Dorsolateral prefrontal cortex (tissue), 122 donors: ENCODE measurements at places on chromosomes 13 and 19. TPM values are rescaled to one million over a fixed set of nuclear protein-coding genes. Genes with fewer than 3 reads are reported as not detected.

DNA sequence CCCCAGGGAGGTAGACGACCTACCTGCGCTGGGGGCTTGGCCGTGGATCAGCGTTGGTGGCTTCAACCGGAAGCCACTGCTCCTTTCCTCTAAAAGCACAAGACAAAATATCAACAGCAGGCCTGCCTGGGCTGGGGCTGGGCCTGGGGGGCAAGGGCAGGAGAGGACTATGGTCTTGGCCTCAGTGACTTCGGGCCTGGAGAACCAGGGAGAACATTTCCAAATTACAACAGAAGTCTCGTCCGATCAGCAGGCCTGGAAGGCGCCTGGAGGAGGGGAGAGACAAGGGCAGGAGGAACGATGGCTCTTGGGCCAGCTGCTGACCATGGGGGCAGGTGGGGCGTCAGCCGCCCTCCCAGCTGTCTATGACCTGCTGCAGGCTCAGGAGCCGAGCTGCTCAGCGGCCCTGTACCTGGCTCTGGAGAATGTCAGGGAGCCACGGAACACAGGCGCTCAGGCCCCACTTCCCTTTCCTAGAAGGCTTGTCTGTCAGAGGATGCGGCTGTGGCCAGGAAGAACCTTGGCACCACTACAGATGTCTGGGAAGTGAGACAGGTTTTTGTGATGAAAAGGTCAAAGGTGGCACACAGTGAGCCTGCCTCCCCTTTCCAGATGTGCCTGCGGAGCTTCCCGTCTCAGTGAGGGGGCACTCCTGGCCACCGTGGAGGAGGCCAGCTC is 19.5 kb downstream of the CAPS start:
- no peak for DNase-seq

- DNase-seq, result no peak
Observed at GRCh38 chr19:3100331-3100730, 6.2 kb downstream of the GNA11 start.

DNA sequence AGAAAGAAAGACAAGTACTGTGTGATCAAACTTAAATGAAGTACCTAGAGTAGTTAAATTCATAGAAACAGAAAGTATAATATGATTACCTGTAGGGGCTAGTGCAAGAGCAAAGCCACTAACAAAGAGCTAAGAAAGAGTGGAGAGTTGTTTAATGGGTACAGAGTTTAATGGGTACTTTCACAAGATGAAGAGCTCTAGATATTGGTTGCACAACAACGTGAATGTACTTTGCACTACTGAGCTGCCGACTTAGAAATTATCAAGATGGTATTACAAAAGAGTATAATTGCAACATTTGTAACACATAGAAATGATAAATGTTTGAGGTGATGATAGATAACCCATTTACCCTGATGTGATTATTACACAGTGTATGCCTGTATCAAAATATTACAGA is 140.3 kb upstream of the GPC6 start:
- DNase-seq, result no peak

DNA sequence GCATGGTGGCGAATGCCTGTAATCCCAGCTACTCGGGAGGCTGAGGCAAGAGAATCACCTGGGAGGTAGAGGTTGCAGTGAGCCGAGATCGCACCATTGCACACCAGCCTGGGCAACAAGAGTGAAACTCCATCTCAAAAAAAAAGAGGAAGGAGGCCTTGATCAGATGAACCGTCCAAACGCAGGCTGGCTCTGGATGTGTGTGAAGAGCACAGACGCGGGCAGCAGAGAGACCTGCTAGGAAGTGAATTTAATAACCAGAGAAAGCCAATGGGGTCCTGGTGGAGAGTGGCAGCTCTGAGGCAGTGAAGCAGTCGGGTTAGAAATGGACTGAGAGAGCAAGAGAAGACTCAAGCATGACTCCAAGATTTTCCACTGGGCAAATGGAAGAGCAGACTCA is 136.5 kb downstream of the RNF17 start:
- no peak for DNase-seq

- no peak for DNase-seq
Observed at GRCh38 chr19:24069905-24070657, 16.9 kb upstream of the ZNF254 start.

DNA sequence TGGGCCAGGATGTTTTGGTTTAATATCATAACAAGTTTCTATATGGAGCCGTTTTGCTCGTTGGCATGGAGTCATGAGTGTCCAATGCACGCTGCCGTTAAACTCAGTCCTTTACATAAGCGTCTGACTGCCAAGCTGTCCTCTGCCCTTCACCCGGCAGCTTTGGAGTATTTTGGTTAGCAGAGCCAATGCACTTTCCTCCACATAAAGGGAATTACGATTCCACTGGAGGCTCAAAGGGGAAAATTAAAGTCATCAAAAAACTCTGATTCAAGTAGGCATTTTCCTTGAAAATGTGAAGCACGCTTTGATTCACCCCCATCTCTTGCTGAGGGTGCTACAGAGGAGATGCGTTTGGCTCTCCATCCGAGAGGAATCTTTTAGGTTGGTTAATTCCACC is 144.4 kb upstream of the ARGLU1 start:
- no peak for DNase-seq

- no peak for DNase-seq
Observed at GRCh38 chr19:31068268-31068667, 281.0 kb downstream of the TSHZ3 start.

GRCh38 chr19:44777715-44778347 is at the start of gene CBLC:
CBLC (plus strand) TSS chr19:44777890; CDS start chr19:44777932, 42 bp downstream.
- no peak for DNase-seq

DNA sequence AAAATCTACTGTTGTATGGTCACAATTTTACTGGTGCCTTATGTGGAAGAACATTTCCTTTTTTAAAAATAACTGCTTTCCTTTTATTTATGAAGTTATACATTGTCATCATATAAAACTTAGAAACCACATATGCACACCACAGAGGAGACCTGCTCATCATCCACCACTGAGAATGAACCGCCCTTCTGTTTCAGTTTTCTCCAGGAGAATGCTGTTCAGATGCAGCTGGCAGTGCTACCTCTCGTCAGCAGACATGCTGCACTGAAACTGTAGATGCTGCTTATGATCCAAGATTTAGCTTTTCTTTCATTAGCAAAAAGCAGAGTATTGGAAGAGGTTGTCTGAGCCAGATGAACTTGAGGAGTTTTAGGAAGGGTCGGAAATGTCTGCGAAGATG is 10.1 kb downstream of the SLC25A15 start:
- DNase-seq, result no peak

DNA sequence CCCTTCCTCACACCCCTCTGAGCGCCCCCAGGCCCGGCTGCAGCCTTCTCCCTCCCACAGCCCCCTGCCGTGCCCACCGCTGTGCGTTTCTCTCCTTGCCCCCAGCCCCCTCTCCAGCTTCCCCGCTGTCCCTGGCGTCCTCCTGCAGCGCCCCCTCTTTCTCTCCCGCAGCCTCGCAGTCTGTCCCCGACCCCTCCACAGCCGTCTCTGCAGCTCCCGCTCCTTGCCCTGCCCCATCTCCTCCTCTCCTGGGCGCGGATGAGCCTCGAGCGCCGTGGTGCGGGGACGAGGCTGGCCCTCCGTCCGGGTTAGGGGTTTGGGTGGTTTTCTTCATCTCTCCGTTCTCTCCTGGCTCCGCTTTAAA is 1.1 kb downstream of the KMT5C start:
- DNase-seq, result no peak

DNA sequence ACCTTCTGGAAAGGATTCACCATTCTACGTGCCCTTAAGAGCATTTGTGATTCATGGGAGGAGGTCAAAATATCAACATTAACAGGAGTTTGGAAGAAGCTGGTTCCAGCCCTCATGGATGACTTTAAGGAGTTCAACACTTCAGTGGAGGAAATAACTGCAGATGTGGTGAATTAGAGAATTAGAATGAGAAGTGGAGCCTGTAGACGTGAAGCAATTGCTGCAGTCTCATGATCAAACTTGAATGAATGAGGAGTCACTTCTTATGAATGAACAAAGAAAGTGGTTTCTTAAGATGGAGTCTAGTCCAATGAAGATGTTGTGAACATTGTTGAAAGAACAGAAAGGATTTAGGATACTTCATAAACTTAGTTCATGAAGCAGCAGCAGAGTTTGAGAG is 129.1 kb downstream of the TNFRSF19 start:
- no peak for DNase-seq

DNA sequence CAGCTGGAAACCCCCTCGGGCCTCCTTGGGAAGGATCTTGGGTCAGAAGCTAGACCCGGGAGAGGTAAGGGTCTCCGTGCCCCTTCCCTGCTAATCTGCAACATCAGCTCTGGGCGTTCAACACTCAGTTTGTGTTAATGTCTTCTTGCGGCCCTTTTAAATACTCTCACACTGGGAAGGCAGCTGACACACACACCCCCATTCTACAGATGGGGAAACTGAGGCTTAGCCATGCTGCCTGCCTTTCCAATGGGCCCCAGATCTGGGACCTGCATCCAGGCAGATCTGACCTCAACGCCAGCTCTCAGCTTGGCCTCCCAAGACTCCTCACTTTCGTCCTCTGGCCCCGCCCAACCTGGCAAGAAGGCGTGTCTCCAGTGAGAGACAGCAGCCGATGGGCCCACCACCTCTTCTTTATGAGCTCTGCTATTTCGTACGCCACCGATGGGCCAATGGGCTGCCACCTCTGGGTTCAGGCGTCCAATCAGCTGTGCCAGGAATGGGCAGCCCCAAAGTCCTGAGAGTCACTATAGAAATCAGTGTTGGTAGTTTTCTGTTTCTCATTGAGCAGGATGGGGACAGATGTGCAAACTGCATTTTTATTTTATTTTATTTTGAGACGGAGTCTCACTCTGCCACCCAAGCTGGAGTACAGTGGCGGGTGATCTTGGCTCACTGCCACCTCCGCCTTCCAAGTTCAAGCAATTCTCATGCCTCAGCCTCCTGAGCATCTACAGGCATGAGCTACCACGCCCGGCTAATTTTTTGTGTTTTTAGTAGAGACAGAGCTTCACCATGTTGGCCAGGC is 43.8 kb downstream of the DNM2 start:
- no peak for DNase-seq

GRCh38 chr19:47663435-47663910 is 49.7 kb upstream of the EHD2 start:
- DNase-seq, result no peak

DNA sequence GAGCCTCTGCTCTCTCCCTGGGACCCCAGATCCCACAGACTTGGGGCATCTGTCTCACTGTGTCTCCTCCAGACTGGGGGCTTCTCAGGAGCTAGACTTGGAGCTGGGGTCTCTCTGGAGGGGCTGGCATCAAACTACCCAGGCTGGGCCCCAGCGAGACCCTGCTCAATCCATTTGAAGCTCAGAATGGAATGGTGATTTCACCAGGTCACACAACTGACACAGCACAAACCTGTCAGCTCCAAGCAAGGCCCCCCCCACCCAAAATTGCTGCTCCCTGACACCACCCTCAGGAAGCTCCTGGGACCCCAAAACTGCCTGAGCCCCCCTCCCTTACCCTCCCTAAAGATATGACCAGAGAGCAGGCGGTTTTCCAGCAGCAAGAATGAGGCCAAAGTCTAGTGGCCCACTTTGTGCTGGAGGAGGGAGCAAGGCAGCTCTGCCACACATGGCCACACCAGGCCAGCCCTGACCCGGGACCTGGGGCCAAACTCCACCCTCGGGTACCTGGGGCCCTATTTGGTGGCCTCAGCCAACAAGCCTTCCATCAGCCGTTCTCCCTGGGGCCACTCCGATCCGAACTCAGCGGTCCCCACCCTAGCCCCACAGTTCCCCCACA is 2.4 kb downstream of the NR2F6 start:
- DNase-seq, result no peak

DNA sequence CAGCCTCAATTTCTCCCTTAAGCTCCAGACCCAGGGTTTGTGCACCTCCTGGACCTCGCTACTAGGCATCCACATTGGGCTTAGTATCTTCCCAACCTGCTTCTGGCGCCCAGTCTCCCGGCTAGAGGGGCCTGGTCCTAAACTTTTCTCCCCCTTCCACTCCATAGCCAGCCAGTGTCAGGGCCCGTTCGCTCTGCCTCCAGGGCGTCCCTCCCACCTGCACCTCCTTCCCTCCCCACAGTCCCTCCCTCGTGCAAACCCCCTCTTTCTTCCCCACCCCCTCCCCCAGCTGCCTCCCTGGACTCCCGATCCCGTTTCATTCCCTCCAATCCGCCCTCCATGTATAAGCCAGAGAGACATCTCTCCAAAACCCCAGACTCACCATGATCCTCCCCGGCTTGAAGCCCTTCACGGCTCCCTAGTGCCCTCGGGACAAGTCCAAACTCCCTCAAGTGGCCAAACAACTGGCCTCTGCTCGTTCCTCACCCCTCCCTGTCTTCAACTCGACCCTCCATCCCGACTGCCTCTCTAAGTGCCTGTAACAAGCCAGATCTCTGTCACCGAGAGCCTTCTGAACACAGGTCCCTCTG is 997 bp upstream of the SAMD4B start:
- DNase-seq, result no peak

DNA sequence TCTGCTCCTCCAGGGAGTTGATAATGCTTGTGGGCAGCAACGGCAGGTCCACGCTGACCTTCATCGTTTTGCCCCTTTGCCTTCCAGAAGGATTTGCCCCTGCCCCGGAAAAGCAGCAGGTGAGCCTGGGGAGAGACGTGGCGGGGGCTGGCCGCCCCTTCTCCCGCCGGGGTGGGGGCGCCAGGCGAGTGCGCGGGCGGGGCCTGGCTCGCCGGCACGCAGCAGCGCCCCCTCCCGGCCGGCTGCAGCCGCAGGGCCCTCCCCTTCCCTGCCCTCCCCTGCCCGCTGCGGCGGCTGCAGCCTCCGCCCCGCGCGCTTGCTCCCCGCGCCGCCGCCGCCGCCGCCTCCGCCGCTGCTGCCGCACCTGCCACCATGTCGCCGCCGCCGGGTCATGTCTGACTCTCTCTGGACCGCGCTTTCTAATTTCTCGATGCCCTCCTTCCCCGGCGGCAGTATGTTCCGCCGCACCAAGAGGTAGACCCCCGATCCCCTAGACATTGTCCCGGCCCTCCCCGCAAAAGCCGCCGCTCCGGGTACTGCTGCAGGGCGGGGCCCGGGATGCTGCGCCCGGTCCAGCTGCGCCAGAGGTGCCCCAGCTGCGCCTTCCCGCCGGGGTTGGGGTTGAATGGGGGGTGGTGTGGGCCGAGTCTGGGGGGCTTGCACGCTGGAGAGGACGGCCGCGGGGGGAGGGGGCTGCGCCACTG is at the start of gene MAST1:
TSS of gene MAST1 (plus strand) at position 334 of the 704 bp plus-strand sequence. CDS start at position 392, 58 bp downstream.
- peak; percentile 67 for DNase-seq

GRCh38 chr13:53747825-53748224 is 719.2 kb downstream of the OLFM4 start:
- DNase-seq, result no peak

DNA sequence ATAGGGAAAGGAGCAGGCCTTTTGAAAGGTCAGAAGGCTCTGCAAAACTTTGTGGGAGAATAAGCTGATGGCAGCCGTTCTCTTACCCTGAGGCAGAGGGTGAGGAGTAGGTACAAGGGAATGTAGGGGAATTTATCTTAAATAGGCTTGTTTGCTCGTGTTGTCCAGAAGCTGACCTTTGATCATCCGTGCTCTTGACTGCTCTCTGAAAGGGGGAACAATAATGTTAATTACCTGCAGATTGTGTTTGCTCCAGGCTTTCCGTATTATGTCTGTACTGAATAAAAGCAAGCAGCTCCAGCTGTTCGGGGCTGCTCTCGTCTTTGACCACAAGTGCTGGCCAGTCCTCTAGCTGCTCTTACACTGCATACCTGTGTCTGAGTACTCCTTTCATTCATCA is 116.3 kb downstream of the ZNF429 start:
- DNase-seq, result no peak

GRCh38 chr19:16136185-16136999 is 7.1 kb upstream of the HSH2D start:
- DNase-seq, result no peak

The LGALS7B gene
- total RNA-seq, result not detected

The LRRC8E gene
- not detected for total RNA-seq

The HAUS5 gene
- total RNA-seq, result 9.8 TPM

The CCDC8 gene
- 3.4 TPM for total RNA-seq

The PCDH17 gene
- total RNA-seq, result 62.5 TPM

The LYPD5 gene
- total RNA-seq, result 24.8 TPM

The AP2A1 gene
- 193 TPM for total RNA-seq

The ZNF724 gene
- total RNA-seq, result 4.7 TPM

The CGB2 gene
- total RNA-seq, result not detected
